Thoracic aorta (tissue), 2 donors: ENCODE measurements at places on chromosomes 1 and 21.

DNA sequence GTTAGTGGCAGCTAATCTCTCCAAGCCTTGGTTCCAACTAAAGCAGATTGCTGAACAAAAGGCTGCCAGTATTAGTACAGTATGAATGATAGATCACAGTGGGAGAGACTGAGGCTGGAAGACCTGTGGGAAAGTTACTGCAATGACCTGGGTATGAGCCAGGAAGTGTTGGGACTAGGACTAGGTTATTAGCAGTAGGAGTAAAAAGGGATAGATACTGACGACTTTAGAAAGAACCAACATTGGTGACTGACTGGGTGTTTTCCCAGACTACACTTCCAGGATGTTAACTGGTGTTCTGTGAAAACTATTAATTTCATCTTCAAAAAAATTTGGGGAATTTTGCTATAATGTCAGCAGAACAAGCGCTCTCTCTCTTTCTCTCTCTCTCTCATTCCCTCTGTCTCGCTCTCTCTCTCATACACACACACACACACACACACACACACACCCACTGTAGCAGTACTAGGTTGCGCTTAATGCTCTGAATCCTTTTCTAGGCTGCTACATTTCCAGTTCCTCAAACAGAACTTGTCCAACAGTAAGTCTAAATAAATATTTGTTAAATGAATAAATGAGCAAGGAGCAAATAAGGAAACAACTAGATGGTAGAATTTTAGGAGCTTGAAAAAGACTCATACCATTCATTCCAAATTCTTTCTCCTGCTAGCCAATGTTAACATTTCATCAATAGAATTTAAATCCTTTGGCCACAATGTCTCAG lies 47.6 kb upstream of the RGS8 start:
- H3K36me3 ChIP-seq = no peaks in the 10 kb centered on the region
- H3K27ac ChIP-seq = no peak overlapping the region
- no peak for DNase-seq
- H3K27me3 ChIP-seq = no peaks in the 10 kb centered on the region

- H3K36me3 ChIP-seq = no peaks in the 10 kb centered on the region
- no peak overlapping the region for H3K27ac ChIP-seq
Measured at GRCh38 chr1:41513383-41513735, 28.9 kb upstream of the EDN2 start.

DNA sequence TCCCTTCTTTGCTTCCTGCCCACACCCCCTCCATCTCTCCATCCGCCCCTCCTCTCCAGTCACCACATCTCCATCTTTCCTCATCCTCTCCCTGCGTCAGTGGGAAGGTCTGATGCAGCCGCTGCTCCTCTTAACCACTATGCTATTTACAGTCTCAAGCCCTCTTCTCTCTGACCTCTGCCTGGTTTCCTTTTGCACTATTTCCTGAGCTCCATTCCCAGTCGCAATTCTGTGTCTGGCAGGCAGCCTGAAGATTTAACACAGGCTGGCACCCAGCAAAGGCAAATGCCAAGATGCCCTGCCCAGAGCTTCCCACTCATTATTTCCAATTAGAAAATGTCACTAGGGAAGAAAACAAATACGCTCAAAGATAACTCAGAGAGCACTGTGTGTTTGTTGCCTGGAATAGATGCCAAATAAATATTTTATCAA lies 89.6 kb upstream of the LPGAT1 start:
- H3K4me3 ChIP-seq = no peak overlapping the region
- H3K27ac ChIP-seq = peak overlapping the region; percentile 42
- H3K36me3 ChIP-seq = no peaks in the 10 kb centered on the region
- H3K27me3 ChIP-seq = no peaks in the 10 kb centered on the region
- no peak for DNase-seq
- peaks cover 21% of the 10 kb centered on the region for H3K4me1 ChIP-seq

- no peak overlapping the region for H3K27ac ChIP-seq
- H3K27me3 ChIP-seq = no peaks in the 10 kb centered on the region
- no peak overlapping the region for H3K4me3 ChIP-seq
- no peaks in the 10 kb centered on the region for H3K36me3 ChIP-seq
Measured at GRCh38 chr1:200483491-200484143, 73.8 kb upstream of the ZNF281 start.

GRCh38 chr1:22450351-22451021 lies 1.2 kb upstream of the ZBTB40 start:
- no peaks in the 10 kb centered on the region for H3K36me3 ChIP-seq
- H3K4me1 ChIP-seq = peaks cover 60% of the 10 kb centered on the region
- peak overlapping the region; percentile 92 for H3K27ac ChIP-seq
- H3K4me3 ChIP-seq = no peak overlapping the region
- DNase-seq = no peak

DNA sequence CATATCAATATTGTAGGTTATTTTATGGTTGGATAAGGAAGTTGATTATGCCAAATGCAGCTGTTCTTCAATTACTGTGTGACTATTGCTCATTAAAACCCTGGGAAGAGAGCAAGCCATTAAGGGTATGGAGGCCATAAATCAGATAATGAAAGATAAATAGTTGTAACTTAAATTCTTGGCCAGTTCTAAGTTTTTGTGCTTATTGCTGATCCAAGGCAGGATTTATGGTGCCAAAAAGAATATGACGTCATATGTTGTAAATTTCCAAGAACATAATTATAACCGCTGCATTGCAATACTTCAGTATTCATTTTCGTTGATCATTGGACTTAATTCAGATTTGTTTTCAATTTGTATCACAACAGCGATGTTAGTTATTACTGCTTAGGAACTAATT lies 211.6 kb downstream of the LRRC40 start:
- H3K4me1 ChIP-seq = peaks cover 6% of the 10 kb centered on the region
- H3K27me3 ChIP-seq = no peaks in the 10 kb centered on the region
- H3K4me3 ChIP-seq = no peak overlapping the region
- DNase-seq = no peak

GRCh38 chr1:219160967-219161366 lies 12.7 kb upstream of the LYPLAL1 start:
- no peaks in the 10 kb centered on the region for H3K4me1 ChIP-seq
- H3K36me3 ChIP-seq = no peaks in the 10 kb centered on the region
- H3K27ac ChIP-seq = no peak overlapping the region
- no peak for DNase-seq

DNA sequence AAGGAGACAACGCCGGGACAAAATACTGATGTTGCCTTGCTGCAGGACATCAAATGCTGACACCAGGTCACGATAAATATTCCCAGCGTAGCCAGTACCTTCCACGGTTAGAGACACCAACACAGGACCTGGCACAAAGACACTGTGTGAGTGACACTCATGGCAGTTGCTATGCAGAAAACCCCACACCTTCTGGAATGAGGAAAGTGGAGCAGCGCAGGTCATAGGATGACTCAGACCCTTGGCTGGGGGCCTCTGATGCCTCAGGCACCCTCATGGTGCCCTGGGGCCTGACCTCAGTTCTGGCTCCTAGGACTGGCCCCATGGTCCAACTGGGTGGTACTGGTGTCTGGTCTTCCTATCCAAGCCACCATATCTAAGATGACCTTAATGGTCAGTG lies 7.0 kb downstream of the DCST2 start:
- no peak overlapping the region for H3K27ac ChIP-seq
- no peaks in the 10 kb centered on the region for H3K36me3 ChIP-seq
- no peaks in the 10 kb centered on the region for H3K4me1 ChIP-seq
- H3K27me3 ChIP-seq = no peaks in the 10 kb centered on the region
- DNase-seq = no peak

- H3K27ac ChIP-seq = no peak overlapping the region
- DNase-seq = no peak
- no peaks in the 10 kb centered on the region for H3K27me3 ChIP-seq
- no peak overlapping the region for H3K4me3 ChIP-seq
- peaks cover 13% of the 10 kb centered on the region for H3K4me1 ChIP-seq
- no peaks in the 10 kb centered on the region for H3K36me3 ChIP-seq
Measured at GRCh38 chr1:17895986-17896385, 140.9 kb downstream of the ACTL8 start.

DNA sequence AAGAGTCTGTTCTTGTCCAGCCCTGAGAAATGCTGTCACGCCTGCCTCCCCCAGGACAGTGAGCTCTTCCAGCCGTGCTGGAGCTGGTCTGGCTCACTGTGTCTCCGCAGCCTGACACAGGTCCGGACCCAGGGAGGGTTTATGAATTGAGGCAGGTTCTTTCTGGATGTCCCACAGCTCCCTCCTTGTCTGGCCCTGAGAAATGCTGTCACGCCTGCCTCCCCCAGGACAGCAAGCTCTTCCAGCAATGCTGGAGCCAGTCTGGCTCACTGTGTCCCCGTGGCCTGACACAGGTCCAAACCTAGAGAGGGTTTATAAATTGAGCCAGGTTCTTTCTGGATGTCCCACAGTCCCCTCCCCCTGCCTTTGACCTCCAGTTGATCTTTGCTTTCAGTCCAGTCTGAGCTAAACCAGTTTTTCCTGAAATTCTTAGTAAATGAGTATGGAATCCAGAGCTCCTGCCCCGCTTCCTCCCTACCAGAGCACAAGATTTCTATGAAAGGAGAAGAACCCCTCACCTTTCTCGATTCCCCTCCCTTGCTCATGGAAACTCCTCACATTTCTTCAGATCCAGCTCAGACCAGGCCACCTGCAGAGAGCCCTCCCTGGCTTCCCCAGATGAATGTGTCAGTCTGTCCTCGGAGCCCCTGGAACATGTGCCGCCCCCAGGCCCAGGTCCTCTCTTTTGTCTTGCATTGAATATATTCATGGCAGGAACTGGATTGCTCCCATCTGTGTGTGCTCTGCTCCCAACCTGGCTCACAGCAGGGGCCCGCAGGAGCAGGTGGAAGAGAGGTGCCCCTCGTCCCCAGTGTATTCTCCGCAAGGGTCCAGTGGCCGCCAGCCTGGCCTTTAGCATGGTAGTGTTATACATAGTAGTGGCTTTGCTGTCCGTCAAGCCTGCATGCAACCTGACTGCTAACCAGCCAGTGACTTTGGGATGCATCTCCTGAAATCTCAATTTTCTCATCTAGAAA lies 116.3 kb downstream of the EPHB2 start:
- peaks cover 43% of the 10 kb centered on the region for H3K4me1 ChIP-seq
- no peak for DNase-seq
- H3K27me3 ChIP-seq = no peaks in the 10 kb centered on the region
- no peaks in the 10 kb centered on the region for H3K36me3 ChIP-seq
- H3K27ac ChIP-seq = no peak overlapping the region

DNA sequence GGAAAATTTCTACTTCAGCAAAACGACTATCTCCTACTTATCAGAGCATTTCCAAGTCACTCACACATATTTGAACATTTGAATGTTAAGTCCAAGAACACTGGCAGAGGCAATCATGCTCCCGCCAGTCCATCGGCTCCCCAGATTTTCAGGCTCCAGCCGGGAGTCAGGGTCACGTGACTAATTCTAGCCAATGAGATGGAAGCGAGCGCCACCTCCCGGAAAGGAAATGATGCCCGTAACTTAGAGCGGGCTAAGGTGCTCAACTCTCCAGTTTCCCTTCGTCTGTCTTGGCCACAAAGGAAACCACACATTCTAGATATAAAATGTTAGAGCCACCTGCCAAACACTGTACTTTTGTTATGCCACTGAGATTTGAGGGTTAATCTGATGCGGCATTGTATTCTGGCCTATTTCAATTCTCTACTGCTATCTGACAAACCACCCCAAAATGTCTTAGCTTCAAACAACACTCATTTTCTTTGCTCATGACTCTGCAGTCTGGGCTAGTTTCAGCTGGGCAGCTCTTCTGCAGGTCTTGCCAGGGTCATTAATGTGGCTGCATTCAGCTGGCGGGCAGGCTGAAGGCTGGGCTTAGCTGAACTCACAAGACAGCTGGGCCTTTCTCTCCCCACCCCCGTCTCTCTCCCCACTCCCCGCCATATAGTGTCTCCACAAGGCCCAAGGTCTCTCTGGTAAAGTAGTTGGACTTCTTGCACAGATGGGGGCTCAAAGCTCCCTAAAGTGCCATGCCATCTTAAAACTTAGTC lies 16.5 kb upstream of the LHX4 start:
- no peak overlapping the region for H3K4me3 ChIP-seq
- DNase-seq = no peak
- no peaks in the 10 kb centered on the region for H3K36me3 ChIP-seq

DNA sequence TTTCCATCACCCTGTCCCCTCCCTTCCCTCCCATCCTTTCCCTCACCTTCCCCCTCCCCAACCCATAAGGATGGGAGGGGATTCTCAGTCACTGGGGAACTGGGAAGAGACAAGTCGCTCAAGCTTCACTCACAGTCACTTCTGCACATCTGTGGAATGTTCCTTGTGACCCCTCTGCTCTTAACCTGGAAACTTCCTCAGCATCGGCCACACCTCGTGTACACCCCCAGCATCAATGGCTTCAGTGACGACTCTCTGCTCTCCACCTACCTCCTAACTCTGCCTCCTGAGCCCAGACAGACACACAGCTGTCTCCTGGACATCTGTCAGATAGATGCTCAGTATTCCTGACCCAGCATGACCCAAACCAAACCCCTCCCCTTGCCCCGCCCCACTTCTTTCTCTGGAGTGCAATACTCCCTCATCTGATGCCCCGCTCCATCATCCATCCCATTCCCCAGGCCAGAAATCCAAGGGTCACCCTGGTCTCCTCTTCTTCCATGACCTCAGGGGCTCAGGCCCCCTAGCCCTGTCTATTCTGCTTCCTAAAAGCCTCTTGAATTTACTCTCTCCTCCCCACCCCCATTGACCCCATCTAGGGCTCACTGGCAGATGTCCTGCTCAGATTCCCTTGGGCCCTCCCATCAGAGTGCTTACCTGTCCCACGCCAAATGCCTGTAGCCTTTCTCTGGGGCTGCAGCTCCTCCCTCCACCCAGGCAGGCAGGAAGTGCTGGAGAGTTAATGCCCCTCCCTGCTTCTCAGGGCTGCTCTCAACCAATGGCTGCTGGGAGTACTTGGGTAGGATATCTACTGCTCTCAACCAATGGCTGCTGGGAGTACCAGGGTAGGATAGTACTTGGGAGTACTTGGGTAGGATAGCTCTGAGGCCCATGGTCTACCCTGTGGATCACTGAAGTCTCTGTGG lies 83.1 kb upstream of the CSF3R start:
- no peaks in the 10 kb centered on the region for H3K36me3 ChIP-seq
- no peak overlapping the region for H3K27ac ChIP-seq
- DNase-seq = no peak

DNA sequence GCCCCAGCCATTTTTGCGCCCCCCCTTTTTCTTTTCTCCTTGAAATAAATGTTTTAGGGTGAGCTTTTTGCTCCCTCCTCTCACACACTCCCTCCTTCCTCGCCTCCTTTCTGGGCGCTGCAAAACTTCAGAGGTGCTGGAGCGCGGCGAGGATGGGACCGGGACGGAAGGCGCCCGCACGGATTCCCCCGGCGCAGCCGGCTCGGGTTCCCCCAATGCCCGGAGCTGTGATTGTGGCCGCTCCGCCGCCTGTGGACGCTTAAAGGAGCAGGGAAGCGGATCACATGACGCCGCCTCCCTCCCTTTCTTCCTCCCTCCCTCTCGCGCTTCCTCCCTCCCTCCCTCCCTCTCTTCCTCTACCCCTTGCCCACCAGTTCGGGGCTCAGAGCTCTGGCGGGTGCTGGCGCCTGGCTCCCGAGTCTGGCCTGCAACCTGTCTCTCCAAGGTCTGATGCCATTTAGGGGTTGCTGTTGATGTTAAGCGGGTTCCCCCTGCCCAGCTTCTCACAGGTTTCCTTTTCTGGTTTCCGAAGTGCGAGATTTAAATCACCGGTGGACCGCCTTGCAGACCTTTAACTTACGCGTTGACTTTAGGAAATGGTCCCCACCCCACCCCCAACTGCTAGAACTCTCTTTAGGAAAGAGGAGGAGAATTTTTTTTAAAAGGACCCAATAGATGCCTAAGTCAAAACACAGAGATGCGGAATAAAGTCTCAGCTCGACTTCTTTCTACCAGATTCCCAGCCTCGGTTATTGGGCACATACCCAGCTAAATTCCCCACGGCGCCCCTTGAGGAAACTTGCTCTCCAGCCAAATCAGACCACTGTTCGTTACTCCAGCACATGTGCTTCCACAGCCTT lies at the start of gene WLS:
TSS of gene WLS (minus strand) at position 235 of the 860 bp plus-strand sequence. CDS start at position 11, 224 bp downstream.
- H3K4me3 ChIP-seq = peak within 1 kb of the TSS; percentile 80
- peaks cover 11% of the 10 kb centered on the region for H3K4me1 ChIP-seq
- DNase-seq = peak; percentile 40
- H3K27ac ChIP-seq = peak within 1 kb of the TSS; percentile 82
